ENCODE measurements at places on chromosomes 5 and 9.

GRCh38 chr5:93415819-93416218, 165.2 kb downstream of the NR2F1-AS1 start:
- DNase-seq = no peak

- peak; percentile 59 for DNase-seq
These were observed 53.3 kb downstream of the PRRC2B start for GRCh38 chr9:131447148-131447547.

GRCh38 chr9:87249029-87249428, 248.6 kb upstream of the DAPK1 start:
- DNase-seq = peak; percentile 40

- DNase-seq = no peak
These were observed 144.5 kb downstream of the GCNT1 start for GRCh38 chr9:76603448-76603895.

DNA sequence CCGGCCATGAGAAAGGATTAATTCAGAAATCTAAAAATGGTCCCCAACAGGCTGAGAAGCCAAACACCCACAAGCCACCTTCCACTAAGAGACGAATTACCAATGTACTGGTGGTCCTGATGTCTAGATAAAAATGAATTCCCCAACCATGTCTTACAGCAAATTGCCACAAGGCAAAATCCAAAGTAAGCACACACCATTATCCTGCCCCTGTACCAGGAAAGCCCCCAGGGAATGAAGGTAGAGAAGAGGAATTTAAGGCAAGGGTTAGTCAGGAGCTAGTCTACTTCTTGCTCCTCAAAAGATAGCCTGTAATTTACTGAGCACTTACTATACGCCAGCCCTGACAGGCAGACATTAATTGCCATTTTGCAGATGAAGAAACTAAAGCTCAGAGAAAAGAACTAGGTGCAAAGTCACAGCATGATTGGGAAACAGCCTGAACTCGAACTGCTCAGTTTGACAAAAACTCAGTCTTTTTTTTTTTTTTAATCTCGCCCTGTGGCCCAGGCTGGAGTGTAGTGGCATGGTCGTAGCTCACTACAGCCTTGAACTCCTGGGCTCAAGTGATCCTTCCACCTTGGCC, 64.3 kb downstream of the RAPGEF1 start:
- DNase-seq = no peak

- no peak for DNase-seq
These were observed 12.5 kb upstream of the SHOC1 start for GRCh38 chr9:111807197-111807596.

DNA sequence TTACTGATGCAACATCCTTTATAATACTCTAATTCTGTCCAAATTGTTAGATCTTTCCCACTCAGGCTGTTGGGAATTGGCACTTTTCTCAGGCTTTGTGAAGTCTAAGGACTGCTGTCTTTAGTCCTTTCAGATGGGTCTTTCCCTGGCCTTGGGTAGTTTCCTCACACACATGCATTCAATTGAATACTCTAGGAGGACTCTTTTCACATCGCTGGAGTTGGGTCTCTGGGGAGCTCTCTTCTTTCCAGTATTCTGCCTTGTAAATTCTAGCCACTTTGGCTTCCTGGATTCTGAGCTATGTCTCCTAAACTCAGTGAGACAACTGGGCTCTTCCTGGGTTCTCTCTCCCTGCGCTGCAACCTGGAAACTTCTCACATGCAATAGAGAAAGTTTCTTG, 215.5 kb downstream of the SNX18 start:
- DNase-seq = no peak

DNA sequence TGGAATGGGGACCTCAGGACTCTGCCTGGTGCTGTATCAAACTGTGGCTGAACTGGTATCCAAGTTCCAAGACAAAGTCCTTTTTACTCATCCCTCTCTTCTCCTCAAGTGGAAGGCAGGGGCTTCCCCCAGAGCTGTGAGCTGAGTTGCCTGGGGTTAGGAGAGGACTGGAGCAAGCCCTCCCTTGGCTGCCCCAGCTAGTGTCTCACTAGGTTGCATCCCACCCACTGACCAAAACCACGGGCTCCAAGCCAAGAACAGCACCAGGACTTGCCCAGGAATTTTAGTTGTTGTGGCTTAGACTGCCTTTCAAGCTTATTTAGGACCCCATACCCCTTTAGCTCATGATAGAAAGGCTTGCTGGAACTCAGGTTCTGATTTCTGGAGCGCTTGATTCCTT, 158.7 kb upstream of the TNC start:
- DNase-seq = no peak
